Activated naive CD4-positive, alpha-beta T cell (primary cell): ENCODE measurements at places on chromosomes 7 and 10.

DNA sequence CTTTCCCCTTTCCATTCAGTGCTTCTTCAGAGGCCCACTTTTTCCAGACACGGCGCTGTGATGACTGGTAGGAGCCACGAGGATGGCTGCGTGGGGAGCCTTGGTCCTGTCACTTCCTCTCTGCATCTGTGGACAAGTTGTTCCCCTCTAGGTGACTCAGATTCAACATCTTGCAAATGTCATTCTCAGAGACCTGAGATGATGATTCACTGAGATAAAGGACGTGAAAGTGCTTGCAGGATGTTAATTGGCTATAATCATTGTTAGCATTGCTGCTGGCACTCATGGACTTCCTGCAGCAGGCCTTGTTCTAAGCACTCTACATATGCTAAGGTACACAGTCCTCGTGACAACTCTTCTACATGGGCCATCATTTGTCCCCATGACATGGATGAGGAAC, 489.8 kb upstream of the ZMIZ1 start:
- DNase-seq = no peak

DNA sequence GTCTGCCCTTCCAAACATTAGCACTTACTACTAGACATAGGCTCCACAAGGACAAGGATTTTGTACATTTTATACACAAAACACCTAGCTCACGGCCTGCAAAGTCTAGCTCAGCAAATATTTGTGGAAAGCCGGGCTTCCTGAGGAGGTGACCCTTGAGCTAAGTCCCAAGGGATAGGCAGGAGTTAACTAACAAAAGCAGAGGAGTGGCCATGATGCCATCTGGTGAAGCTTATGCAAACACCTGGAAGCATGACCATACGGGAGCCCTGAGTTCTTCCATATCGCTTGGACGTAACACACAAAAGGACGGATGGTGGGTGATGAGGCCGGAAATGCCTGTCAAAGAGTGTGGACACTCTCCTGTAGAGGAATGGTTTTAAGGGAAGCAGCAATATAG, 25.9 kb upstream of the YAE1 start:
- no peak for DNase-seq

DNA sequence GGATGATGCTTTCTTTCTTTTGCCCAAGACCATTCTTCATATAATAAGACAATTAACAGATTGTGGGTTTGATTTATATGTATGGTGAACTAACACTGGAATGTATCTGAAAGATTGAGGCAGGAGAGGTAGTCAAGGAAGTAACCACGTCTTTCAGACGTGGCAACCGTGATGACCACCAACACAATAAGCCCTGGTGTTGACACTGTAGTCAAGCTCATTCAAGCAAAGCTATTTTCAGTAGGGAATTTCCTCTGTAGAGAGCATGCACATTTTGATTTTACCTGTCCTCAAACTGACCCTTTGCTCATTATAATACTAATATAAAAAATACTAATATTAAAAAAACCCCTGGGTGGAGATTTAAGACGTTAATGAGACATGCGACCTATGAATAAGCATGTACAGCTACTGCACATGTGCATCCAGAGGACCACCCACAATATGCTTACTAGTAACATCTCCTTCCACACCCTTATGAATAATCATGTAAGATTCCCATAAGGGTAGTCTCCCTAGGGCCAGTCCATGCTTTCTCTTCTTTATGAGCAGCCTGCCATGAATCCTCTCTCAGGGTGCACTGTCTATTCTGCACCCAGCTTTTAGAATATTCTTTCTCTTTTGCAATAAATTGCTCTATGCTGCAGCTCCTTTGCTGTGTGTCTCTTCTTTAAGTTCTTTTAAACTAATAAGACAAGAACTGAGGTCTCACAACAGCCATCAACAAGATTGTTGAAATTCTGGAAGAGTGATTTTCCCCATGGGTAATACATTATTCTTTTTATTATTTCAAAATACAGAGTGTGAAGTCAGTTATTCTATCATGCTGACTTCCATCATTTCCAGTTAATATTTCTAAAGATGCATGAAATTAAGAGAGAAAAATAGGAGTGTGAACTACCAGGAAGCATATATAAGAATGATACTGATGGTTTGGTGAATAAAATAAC, 151.3 kb upstream of the NPVF start:
- DNase-seq = no peak

DNA sequence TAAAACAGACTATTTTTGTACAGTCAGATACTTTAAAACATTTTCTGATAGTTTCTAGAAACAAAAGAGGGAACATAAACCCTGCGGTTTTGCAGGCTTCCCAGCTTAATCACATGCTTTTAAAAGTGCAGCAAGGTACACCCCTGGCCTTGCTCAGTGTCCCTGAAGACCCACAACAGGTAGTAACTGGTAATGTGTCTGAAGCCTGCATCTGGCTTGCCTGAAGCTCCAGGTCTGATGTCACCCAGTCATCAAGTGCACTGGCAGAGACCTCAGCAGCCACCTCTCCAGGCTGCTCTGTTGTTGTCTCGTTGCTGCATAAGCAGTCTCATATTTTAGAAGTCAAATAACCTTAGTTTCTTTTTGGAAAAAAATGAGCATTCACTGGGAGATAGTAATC, 376.1 kb upstream of the MTPN start:
- no peak for DNase-seq

GRCh38 chr7:107858280-107858679, 32.7 kb upstream of the DLD start:
- DNase-seq = no peak
